Activated CD4-positive, alpha-beta T cell treated with anti-CD3 and anti-CD28 coated beads, Interleukin-2, Interleukin-4, amounts not matched to agents 100 ng/mL and 50 ng/mL, durations not matched to agents 16 hours and 8 hours (primary cell): ENCODE measurements at places on chromosomes 13 and 19.

GRCh38 chr19:38142176-38143035 lies 81.6 kb downstream of the DPF1 start:
- peak; percentile 60 for DNase-seq

DNA sequence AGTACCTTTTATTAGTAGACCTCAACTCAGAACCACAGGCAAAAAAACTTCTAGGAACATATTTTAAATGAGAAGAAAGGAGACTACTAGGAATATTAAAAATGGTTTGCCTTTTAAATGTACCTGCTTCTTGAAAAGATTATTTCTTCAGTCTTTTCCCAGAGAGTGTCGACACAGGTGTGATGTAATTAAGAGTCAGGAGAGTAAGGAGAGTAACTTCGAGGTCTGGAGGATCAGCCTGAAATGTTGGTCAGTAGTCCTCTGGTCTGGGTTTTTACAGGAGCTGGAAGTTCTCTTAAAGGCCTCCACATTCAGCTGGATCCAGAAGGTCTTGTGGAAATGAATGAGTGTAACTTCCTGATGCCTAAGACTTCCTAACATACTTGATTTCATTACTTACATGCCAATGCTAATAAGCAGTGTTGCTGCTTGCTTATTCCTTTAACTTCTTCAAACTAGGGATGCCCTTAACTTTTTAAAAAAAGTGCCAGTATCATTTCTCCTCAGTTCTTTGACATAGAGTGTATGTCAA lies at the start of gene KCTD4:
Gene KCTD4 (minus strand): TSS at position 345 of the 532 bp plus-strand sequence. CDS start 6,478 bp downstream, outside the sequence.
- no peak for DNase-seq

GRCh38 chr19:51505904-51506303 lies 4.3 kb upstream of the SIGLEC12 start:
- no peak for DNase-seq

DNA sequence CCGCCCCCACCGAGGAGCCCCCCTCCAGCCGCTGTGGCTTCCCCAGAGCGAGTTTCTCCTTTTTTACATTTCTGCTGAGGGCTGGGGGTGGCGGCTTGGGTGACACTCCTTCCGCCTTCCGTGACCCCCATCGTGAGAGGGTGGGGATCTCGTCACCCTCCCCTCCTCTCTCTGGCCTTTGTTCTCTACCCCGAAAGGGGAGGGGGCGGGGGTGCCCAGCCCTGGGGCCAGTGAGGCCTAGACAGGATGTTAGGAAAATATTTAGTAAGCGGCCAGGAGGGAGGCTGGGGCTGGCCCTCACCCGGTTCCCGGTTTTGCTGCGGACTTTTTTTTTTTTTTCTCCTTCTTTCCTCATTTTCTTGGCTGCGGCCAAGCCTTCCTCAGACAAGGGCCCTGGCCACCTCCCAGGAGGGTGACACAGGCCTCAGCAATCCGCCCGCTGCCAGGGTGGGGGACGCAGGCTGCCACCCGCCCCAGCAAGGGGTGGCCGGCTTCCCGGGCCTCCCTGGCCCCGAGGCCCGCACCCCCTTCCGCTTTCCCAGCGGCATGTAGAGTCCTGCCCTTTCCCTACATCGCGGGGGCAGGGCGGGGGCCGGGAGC lies 3.9 kb downstream of the MIDN start:
- no peak for DNase-seq

DNA sequence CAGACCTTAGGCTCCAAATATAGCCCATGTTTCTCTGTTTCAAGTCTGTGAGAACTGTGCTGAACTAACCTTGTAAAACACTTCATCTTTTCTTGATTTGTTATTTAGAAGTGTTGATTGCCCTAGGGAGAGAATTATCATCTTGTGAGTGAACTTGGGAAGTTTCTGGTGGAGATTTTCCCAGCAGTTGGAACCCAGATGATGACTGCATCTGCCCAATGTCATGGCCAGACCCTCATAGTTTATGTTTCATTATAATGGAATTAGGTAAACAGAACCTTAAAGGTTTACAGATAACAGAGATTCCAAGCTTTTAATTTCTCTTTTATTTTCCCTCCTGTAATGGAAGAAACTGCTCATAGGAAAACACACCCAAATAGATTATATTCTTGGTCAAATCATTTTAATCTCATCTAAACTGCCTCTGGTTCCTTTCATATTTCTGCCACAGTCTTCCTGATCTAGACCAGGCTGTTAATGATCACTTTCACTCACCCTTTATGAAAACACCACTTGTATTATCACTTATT lies 569.1 kb downstream of the KCTD12 start:
- DNase-seq = no peak

- no peak for DNase-seq
Measured at GRCh38 chr13:82947191-82947621, 935.1 kb downstream of the SLITRK1 start.

DNA sequence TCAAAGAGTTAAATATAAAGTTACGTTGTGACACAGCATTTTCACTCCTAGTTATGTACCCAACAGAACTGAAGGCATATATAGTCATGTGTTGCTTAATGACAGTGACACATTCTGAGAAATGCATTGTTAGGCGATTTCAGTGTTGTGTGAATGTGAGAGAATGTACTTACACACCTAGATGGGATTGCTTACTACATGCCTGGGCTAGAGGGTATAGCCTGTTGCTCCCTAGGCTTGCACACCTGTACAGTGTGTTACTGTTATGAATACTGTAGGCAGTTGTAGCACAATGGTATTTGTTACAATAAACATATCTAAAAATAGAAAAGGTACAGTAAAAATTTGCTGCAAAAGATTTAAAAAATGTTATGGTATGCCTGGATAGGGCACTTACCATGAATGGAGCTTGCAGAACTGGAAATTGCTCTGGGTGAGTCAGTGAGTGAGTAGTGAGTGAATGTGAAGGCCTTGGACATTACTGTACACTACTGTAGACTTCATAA lies 89.2 kb downstream of the DHRS12 start:
- DNase-seq = peak; percentile 53

DNA sequence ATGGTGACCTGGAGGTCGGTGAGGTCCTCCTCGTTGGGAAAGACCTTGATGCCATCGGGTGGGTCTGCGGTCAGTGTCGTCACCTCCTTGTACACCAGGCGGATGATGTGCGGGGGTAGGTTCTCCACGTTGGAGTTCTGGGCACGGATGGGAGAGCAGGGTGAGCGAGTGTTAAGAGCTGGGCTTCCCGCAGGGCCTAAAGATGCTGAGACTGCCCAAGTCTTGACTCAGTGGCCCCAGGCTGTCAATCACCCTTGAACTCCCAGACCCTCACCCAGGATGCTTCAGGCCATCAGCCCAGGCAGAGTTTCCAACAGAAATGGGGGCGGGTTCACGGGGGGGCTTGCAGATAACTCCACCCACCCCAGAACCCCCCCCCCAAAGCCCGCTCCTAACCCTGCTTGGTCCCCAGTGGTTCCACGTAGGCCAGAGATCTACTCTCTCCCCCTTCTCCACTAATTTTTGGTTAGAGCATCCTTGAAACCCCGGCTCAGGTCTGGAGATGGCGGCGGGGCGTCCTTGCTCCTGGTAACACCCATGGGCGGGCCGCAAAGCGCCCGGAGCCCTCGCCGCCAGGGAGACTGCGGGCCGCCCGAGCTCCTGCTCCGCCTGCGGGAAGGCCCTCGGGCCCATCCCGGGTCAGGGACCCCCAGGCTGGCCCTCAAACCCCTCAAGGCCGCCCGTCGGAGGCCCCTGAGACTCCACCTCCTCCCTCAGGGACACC lies 600 bp downstream of the UBE2S start:
- peak; percentile 25 for DNase-seq

DNA sequence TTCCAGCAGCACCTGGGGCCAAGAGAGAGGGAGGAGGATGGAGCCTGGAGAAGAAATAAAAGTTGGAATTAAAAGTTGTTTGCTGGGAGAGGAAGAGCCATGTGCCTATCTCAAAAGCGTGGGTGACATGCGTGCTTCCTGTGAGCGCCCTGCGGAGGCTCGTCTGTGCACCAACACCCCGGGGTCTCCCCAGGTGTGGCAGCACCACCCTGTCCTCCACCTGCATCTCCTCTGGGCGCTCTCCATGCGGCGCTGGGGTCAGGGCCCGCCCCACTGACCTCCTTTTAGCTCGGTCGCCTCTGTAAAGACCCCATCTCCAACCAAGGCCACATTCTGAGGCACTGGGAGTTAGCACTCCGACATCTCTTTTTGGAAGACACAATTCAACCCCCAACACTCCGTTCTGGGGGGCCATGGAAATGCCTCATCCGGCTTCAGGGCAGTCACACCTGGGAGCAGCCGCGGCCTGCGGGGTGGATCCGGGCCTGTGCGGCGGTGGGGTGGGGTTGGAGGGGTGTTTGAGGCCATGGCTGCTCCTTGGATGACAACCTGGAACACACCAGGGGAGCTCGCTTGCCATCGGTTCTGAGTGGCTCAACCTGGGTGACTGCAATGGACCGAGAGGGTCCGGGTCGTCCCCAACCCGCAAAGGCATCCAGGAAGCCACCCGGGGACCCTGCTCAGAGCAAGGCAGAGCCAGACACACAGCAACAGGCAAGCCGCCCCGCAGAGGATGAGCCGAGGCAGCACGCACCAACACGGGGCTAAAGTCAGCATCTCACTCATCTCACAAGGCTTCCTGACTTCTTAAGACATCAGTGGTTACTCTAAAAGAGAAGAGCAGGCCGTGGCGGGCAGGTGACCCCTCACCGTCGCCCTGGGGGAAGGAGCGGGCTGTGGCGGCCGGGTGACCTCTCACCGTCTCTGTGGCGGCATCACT lies 79.4 kb upstream of the MCF2L start:
- no peak for DNase-seq

DNA sequence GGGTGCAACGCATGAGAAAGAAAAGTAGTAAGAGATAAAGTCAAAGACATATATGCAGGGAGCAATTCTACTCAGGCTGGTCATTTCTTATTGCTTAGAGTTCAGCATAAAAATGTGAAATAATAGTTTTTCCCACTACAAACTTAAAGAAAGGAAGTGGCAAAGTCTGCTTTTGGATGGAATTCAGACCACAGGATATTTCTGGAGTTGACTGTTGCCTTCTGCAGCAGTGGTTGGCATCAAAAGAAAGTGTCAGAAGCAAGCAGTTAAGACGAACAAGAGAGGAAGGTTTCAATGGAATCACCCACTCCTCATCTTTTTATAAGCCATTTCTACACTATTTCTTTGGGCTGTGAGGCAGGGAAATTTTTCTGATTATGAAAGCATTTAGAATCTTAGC lies 36.2 kb upstream of the TRPC4 start:
- DNase-seq = no peak

DNA sequence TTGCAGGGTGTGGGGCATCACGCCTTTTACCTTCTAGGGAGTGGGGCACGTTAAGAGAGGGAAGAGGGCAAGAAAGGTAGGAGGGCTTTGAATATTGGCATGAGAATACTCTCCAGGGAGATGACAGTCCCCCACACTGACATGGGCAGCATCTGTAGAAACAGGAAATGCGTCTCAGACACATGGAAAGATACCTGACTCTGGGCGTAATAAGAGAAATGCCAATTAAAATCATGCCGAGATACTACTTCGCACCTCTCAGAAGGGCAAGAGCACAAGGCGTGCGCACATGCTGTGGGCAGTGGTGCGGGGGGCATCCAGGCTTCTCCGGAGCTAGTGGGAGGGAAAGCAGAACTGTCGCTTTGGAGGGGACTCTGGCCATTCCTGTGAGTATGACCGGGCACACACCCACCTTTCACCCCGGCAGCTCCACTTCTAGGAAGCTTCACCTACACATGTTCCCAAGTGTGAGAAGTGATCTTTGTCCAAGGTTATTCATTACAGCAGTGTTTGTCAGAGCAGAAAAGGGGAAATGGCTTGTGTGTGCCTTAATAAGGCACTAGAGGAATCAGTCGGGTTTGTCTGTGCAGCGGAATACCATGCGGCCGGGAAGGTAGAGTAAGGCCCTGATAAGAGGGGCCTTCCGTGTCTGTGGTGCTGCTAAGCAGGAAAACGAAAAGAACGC lies 99.5 kb downstream of the SIPA1L3 start:
- DNase-seq = no peak

GRCh38 chr13:92806215-92806614 lies 420.4 kb upstream of the GPC6 start:
- peak; percentile 0 for DNase-seq

- DNase-seq = no peak
Measured at GRCh38 chr13:76641056-76641455, 245.1 kb downstream of the KCTD12 start.

GRCh38 chr19:5038631-5039271 lies 69.8 kb downstream of the KDM4B start:
- DNase-seq = peak; percentile 19

DNA sequence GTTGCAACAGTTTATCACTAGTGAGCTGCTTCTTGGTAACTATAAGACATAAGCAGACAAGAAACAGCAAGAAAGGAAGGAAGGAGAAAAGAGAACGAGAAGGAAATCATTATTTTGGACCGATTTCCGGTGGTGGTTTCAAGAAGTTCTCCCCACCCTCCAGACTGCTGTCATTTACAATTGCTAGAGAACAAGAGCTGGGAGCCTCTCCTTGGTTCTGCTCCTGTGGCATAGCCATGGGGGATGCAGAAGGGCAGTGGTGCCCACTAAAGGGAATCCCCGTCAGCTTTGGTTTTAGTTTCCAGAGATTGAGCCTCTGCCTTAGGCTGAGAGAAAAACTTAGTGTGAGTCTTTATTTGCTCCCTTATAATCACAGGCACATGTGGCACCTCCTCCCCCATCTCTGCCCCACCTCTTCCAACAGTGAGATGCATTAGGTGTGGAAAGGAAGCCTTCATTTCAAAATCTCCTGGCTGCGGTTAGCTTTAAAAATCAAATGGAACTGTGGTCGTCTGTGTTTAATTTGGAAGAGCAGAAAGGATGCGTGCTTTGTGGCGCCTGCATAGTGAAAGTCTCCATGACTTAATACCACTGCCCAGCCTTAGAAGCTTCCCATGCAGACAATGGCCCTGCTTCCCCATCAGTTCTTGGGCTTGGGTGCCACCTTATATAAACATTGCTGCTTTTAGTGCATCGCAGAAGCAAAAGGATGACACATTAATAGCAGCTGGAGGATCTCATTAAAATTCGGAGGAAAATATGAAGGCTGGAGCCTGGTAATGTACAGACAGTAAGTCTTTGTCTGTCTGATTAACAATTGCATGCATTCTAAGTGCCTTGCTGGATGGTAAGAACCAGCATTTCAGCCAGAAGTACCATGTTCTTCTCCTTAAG lies 25.0 kb downstream of the LRCH1 start:
- no peak for DNase-seq

DNA sequence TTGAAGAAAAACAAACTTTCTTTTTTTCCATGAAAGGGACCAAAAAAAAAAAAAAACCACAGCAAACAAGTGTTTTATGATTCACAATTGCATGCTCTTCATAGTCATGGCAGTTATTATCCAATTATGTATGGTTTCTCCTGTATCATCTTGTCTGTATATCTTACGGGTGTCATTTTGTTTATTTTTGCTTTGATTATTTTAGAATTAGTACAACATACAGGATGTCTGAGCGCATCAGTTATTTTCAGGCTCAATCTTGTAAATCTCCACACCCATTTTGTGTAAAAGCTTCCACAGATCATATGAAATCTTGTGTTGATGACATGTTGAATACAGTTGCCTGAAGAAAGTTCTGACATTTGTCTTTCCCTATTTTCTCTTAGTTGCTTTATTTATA lies 280.3 kb downstream of the KLF5 start:
- DNase-seq = no peak
